ENCODE measurements at places on chromosomes 5 and 9.

- no peak for DNase-seq
Observed at GRCh38 chr5:3394891-3395599, 200.6 kb upstream of the IRX1 start.

DNA sequence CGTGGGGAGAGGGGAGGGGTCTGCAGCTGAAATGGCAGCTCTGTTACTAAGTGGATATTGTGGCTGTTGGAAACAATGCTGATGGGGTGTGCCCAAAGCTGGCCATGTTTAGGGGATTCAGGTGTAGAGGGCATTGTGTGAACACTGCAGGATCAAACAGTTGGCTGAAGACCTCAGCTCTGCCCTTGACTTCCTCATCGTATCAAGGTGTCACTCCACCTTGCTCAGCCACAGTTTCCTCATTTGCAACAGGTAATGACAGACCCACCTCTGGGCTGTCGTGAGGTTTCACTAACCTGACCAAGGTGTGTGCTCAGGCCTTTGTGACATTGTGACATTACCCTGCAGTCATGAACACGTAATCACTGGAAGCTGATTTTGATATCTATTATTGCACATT lies 111.9 kb downstream of the ICE1 start:
- no peak for DNase-seq

GRCh38 chr5:104266161-104266560 lies 703.6 kb upstream of the NUDT12 start:
- no peak for DNase-seq

GRCh38 chr9:116360989-116361388 lies 207.4 kb downstream of the PAPPA start:
- no peak for DNase-seq

DNA sequence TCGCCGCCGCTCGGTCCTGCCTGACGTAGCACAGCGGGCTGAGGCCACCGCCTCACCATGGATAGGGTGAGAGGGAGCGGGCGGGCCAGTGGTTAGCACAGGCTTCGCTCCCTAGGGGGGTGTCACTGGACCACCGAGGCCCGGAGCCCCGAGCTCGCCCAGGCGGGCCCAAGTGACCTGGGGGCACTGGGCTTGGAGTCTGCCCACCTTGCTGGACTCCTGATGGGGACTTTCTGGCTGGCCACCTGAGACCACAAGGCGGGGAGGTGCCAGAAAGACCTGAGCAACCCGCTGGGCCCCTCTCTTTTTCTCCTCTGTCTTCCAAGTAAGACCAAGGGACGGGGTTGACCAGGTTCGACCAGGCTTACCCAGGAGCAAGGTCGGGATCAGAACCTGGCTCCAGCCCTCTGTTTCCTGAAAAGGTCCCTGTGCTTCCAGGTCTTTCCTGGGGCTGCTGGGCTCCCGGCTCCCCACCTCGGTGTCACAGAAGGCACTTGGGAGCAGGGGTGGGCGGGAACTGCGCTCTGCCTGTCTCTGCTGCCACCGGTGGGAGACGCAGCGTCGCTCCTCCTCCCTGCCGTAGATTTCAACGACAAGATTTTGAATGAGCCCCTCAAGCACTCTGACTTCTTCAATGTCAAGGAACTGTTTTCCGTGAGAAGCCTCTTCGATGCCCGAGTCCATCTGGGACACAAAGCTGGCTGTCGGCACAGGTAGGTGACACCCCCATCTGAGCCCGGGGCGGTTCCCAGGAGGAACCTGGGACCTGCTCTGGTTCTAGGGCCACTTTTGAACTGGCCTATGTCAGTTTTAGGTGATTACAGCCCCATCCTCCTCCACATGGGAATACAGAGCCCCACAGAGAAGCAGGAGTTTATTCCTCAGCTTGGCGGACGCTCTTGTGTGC lies 1.0 kb downstream of the MRPS2 start:
- DNase-seq = no peak

GRCh38 chr5:174617285-174617684 lies 107.1 kb upstream of the MSX2 start:
- DNase-seq = no peak

- DNase-seq = no peak
Observed at GRCh38 chr9:128175102-128175563, 15.1 kb downstream of the BBLN start.

GRCh38 chr9:98856982-98857381 lies 49.5 kb downstream of the GALNT12 start:
- DNase-seq = no peak

DNA sequence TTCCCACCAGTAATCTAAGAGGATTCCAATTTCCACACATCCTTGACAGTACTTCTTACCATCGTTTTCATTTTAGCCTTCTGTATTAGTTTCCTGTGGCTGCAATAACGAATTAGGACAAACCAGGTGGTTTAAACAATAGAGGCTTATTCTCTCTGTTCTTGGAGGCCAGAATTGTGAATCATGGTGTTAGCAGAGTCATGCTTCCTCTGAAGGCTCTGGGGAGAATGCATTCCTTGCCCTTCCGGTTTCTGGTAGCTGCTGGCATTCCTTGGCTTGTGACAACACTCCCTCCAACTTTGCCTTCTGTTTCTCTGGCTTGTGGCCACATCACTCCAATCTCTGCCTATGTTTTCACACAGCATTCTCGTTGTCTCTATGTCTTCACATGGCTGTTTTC lies 23.5 kb downstream of the RIGI start:
- no peak for DNase-seq

DNA sequence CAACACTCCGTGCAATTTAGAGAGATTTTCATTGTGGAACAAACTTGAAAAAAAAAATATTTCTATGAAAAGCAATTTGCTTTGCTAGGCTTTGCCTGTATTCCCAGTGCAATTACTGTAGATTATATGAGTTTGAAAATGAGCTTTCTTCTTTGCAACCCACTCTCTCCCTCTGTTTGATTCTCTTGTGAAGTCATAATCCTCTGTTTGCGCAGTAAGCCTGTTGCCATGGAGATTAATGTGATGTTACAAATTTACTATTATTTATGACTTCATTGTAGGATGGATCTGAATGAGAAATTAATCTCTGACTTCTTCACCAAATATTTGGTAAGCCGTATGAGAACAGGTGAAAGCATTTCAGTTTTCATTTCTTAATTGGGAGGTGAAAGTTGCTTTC lies 320.3 kb downstream of the SPATA31D1 start:
- no peak for DNase-seq

DNA sequence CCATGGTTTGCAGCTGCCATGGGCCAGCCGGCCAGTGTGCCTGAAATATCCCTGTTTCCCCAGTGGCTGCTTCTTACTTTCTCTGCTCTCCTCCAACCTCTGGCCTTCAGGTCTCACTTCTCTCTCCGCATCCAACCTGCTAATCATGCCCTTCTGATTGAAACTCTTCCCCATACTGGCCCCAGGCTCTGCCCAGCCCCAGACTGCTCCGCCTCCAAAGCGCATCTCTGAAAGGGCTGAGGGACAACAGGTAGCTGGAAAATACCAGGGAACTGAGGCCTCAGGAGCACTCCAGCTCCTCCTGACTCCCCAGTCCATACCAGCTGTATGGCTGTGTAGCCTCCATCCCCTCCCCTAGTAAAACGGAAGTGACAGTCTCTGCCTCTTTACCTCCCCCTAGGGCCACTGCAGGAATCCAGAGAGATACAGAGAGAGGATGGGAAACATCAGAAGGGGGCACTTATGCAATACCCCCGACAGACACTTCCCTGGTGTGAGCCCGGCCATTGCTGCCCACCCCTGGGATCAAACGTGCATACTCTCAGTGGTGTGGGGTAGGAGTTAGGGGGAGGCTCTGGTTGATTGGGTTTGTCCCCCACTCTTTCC lies 34.2 kb downstream of the PAX5 start:
- DNase-seq = no peak

DNA sequence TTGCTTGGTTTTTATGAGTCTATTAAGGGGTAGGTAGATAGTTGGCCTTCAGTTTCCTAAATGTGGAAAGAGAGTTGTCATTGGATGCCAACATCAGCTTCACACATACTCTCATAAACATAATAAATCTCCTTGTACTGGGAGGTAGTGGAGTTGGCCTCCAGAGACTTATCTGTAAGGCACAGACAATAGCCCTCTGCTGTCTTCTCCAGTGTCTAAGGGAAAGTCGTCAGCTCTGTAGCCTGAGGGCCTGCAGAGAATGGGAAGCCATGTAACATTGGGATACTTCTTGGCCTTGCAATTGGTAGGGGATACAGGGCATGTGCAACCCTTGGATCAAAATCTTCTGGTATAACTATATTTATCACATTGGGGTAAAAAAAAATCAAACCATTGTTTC lies 331.9 kb upstream of the KLF9 start:
- DNase-seq = no peak

DNA sequence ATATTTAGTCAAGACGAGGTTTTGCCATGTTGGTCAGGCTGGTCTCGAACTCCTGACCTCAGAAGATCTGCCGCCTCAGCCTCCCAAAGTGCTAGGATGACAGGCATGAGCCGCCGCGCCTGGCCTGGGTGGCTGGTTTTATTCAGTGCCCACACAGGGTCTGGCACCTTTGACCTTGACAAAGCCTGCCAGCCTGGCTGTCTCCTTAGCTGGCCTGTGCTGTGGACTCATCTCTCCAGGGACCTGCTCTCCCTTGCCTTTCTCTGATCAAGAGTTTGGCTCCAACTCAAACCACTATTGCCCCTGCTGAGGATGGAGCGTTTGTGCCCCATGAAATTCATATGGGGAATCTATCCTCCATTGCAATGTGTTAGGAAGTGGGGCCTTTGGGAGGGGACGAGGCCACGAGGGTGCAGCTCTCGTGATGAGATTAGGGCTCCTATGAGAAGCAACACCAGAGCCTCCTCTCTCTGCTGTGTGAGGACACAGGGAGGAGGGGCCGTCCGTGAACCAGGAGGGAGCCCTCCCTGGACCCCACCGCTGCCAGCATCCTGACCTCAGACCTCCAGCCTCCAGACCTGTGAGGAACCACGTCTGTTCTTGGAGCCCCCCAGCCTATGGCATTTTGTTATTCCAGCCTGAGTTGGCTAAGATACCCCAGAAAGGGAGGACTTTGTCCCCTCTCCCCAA lies 45.0 kb downstream of the MRPL36 start:
- no peak for DNase-seq

GRCh38 chr5:132480042-132480441 lies 10.5 kb downstream of the IRF1 start:
- no peak for DNase-seq

DNA sequence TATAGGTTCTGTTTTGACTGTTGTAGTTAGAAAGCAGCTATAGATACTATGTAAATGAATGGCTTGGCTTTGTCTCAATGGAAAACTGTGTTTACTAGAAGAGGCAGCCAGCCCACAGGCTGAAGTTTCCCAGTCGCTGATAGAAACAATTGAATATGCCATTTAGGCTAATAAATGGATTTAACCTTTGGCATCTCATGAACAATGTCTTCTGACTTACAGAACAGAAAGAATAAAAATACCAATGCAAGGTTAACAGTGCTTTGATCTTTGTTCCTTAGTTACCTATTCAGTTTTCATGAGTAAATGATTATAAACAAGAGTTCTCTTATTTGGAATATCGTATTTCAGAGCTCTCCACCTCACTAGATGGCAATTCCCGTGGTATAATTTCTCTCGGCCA lies 120.6 kb downstream of the PAM start:
- no peak for DNase-seq

DNA sequence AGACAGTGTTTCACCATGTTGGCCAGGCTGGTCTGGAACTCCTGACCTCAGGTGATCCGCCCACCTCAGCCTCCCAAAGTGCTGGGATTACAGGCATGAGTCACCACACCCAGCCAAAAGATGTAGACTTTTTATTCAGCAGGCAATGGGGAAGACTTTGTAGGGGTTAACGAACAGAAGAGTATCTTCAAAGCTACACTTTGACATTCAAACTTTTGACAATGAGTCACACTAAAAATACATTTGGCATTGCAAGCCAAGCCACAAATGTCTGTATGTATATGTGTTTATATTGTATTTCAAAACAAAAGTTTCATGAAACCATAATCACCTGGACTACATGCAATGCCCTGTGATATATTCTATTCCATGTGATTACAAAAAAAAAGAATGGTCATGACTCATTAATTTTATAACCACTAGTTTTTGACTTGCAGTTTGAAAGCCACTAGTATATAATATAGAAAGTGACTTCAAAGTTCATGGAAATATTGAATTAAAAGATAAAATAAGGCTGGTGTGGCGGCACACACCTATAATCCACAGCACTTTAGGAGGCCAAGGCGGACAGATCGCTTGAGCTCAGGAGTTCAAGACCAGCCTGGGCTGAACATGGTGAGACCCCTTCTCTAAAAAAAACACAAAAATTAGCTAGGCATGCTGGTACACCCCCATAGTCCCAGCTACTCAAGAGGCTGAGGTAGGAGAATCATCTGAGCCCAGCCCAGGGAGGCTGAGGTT lies 8.3 kb downstream of the DIMT1 start:
- DNase-seq = no peak

DNA sequence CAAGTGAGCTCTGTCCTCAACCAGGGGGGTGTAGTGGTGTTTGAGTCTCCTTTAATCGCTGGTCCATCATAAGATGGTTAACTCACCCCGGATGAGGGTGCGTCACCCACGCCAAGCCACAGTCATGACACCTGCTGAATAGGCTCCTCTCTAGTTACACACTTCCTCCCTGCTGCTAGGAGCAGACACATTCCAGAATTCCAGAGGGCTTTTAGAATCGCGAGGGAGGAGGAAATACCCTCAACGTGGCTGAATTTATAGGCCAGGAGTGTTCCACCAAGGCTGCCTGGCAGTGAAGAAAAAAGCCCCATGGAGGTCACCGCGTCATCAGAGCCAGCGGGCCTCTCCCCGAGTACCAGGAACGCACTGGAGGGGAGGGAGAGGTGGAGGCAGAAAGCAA lies 5.1 kb downstream of the GLRX start:
- DNase-seq = no peak

DNA sequence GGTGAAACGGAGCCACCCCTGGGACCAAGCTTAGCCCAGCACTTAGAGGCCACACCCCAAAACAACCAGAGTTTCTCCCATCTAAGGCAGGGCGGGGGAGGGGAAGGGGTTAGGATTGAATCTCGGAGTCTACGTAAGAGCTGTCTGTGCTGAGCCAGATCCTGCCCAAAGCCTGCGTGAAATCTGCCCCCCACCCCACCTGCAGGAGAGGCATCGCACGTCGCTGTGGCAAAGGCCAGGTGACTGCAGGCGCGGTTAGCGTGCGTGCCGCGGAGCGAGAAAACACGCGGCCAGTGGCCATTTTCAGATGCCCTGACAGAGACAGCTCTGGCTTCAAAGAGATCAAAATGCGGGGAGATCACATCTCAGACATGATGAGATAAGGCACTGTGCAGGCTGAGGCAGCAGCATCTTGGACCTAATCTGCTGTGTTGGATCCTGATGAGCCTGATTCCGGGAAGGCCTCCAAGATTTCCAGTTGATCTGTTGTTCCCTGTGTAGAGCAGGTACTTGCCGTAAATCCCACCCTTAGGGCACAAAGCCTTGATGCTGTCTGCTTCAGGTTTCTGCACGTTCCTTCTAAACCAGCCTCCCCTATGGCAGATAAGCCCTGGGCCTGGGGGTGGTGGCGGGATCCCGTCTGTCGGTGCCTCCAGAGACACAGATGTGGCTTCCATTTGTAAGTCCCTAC lies 2.5 kb upstream of the QSOX2 start:
- DNase-seq = no peak

Data from memory B cell (primary cell).